Left kidney (tissue), 8 donors: ENCODE measurements at places on chromosomes 12 and 14.

DNA sequence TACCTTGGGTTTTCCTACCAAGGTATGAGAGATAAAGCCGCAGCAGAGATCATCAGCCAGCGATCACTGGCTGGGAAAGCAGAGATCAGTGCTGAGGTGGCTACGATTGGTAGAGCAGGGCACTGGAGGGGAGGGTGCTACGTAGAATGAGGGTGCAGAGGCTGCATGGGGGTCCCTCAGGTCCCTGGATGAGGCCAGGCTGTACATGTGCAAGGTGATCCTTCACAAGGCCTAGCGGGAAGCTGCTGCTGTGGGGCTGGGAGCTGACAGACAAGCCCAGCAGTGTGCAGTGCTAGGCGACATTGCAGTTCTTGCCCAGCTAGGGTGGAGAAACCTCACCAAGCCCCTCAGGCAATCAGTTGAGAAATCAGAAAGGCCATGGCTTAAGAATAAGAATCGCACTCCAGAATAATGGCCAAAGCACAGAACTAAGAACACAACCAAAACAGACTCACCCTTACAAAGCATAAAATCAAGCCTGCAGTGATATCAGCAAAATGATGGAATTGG lies 37.2 kb upstream of the GPR132 start:
- DNase-seq: no peak

DNA sequence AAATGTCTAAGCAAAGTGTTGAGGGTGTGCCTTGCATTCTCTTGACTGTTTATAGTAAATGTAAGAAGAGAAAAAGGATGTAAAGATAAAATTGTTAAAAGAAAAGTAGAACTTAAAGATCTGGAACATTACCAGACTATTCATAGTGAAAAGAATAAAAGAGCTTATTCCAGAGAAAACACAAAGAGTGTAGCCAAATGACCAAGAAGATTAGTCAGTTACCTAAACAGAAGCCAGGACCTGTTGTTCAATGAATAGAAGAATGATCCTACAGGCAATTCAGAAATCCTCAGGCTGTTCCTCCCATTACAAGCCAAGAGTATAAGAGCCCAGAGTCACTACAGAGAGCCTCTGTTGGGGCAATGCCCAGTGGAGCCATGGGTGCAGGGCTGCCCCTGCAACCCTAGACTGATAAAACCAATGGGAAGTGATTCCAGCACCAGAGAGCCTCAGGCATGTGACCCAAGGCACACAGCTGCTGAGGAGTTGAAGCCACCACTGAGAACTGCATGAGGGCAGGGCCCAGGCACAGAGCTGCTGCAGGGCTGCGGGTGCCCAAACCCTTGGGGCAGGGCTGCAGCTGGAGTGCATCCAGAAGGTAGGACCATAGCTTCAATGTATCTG lies 91.1 kb upstream of the SLC38A4 start:
- no peak for DNase-seq

DNA sequence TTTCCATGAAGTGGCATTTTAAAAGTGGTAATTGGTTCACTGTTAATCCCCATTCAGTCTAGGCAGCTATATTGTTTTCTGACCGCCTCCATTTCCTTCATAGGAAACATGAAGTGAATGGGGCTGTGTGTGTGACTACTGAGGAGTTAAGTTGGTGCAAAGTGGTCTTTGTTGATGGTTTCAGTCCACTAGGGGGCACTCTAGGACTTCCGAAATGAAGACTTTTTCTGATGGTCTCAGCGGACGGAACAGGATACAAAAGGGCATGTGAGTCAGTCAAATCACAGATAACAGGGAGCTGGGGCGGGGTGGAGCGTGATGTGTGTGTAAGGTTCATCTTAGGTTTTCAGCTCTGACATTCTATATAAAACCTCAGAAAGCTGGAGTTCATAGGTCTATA lies 240.1 kb upstream of the OR4E1 start:
- peak; percentile 30 for DNase-seq

GRCh38 chr12:690466-690865 lies 27.2 kb upstream of the NINJ2 start:
- DNase-seq: no peak

DNA sequence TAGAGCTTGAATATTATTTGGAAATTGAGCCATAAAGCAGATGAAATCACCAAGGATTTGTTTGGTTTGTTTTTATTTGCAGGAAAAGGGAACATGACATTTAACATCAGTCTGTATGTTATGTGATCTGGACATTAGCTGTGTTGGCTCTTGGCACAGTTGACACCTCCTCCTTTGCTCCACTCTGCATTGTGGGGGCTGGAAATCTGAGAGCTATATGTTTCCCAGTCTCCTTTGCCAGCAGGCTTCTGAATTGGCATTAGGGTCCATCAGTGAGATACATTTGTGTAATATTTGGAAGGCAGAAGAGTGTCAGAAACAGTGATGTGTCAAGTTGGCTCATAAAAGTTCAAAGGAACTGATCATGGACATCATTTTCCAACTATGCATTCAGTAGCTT lies 322.1 kb upstream of the ATP2B1 start:
- DNase-seq: no peak

GRCh38 chr12:108021141-108021540 lies 107.9 kb upstream of the WSCD2 start:
- DNase-seq: no peak
